ENCODE measurements at places on chromosomes 11 and 22. TPM values are rescaled to one million over a fixed set of nuclear protein-coding genes. Genes with fewer than 3 reads are reported as not detected.

GRCh38 chr11:117303101-117303500, 12.0 kb downstream of the BACE1-AS start:
- no peak for DNase-seq

DNA sequence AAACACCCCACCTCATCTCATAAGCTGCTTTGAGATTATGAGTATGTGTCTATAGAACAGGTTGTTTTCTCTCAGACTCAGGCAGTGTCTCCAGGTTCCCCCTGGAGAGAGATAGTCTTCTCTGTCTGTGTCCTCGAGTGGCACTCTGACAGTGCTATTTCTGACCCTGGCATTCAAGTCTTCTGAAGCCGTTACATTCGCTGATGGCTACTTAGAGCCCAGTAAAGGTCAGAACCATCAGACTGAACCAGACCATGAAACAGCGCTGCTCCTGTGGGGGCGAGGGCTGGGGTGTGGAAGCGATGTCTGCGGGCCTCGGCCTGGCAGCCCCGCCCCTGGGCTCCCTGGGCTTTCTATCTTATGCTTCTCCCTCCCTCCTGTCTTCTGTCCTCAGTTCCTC, 23.5 kb downstream of the SHISA8 start:
- no peak for DNase-seq

DNA sequence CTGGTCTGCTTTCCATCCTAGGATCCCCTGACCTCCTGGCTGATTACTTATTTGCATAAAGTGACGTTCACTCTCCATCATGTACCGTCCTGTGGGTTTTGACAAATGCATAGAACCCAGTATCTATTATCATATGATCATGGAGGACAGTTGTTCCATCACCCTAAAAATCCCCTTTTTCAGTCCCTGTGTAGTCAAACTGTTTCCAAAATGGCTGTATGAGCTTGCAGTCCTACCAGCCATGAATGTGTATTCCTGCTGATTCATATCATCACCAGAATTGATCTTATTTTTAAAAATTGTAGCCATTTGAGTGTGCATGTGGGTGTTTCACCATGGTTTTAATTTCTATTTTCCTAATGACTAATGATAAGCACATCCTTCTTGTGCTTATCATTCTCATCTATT, 108.8 kb downstream of the MPPED1 start:
- no peak for DNase-seq

- DNase-seq, result no peak
Observed at GRCh38 chr22:35894937-35895708, 133.5 kb downstream of the RBFOX2 start.

The TEX12 gene
- total RNA-seq, result not detected

The MISFA gene
- total RNA-seq, result not detected

The OR5B12 gene
- not detected for total RNA-seq

The OR8G5 gene
- not detected for total RNA-seq

Measured in esophagus squamous epithelium (tissue), 5 donors.